ENCODE measurements at places on chromosomes 2 and 18. TPM values are rescaled to one million over a fixed set of nuclear protein-coding genes. Genes with fewer than 3 reads are reported as not detected.

TBR1 gene
- not detected for total RNA-seq

KLHL41 gene
- total RNA-seq = 163 TPM

CYS1 gene
- total RNA-seq = 3.3 TPM

POTEE gene
- total RNA-seq = not detected

MALL gene
- 11.8 TPM for total RNA-seq

SP100 gene
- total RNA-seq = 76.9 TPM

UPP2 gene
- not detected for total RNA-seq

IL18R1 gene
- 1.8 TPM for total RNA-seq

ERFE gene
- total RNA-seq = 0.44 TPM

PPM1G gene
- total RNA-seq = 34.4 TPM

ITPRIPL1 gene
- total RNA-seq = 0.47 TPM

CD226 gene
- 0.91 TPM for total RNA-seq

NOSTRIN gene
- total RNA-seq = 14.7 TPM

CPO gene
- total RNA-seq = 0.25 TPM

GCG gene
- total RNA-seq = not detected

TAF4B gene
- 1.1 TPM for total RNA-seq
